B cell (primary cell): ENCODE measurements at places on chromosomes 4 and X. TPM values are rescaled to one million over a fixed set of nuclear protein-coding genes. Genes with fewer than 3 reads are reported as not detected.

DNA sequence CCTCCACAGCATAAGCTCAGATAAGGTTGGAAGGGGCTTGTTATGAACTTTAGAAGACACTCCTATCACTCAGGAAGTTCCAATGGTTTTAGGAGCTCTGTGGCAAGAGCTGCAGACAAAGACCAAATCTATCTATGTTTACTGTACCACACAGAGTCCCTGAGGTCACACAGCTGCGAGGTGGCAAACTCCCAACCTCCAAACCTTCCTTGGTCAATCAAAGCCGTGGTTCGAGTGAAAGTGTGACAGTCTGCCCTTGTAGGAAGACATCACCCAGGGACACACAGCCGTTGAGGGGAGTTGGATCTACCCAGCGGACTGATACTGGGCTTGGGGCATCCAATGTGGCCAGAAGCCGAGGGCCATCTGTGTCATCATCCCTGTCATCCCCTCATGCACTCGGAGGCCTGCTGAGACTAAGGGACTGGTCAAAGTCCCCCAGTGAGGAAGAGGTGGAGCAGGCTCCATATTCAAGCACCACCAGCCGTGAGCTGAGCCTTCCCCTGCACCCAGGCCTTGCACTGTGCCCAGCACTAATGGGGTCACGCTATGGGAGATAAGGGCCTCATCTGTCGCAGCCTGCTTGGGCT lies 26.8 kb downstream of the MAN2B2 start:
- H3K4me1 ChIP-seq = no peaks in the 10 kb centered on the region
- H3K36me3 ChIP-seq = peaks cover 86% of the 10 kb centered on the region
- no peaks in the 10 kb centered on the region for H3K27me3 ChIP-seq
- H3K4me3 ChIP-seq = no peak overlapping the region
- DNase-seq = no peak
- H3K27ac ChIP-seq = no peak overlapping the region

DNA sequence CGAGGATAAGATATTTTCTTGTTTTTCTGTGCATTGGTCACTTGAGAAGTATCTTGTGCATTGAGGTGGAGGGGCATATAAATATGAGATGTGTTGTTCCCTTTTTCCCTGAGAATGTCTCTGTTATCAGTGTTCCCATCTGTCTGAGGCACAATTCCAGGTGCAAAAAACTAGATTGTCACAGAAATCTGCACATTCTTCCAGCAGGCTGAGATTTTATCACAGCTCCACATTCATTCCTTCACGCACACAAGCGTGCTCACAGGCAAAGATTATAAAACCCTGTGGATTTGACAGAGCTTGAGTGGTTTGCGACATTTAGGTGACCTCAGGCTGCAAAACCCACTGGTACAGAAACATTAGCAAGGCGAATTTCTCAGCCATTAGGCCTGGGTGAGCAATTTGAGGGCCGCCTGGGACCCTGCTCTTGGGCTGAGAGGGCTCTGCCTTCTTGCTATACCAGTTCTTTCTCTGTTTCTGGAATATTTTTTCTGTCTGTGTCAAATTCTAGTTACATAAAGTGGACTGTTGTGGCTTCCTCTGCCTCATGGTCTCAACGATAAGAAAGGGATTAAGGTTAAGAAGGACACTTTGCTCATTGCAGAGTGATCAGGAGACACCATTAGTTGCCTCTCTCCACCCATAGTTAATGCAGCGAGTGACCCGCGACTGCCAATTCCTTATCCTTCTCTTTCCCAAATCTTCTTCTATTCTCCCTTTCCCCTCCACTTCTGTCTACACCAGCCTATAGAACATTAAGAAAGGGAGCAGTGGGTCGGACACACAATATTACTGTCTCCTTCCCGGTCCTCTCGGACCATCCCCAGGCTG lies 86.7 kb upstream of the C1QTNF7 start:
- peaks cover 18% of the 10 kb centered on the region for H3K4me1 ChIP-seq
- no peaks in the 10 kb centered on the region for H3K27me3 ChIP-seq
- no peaks in the 10 kb centered on the region for H3K36me3 ChIP-seq
- no peak overlapping the region for H3K4me3 ChIP-seq

DNA sequence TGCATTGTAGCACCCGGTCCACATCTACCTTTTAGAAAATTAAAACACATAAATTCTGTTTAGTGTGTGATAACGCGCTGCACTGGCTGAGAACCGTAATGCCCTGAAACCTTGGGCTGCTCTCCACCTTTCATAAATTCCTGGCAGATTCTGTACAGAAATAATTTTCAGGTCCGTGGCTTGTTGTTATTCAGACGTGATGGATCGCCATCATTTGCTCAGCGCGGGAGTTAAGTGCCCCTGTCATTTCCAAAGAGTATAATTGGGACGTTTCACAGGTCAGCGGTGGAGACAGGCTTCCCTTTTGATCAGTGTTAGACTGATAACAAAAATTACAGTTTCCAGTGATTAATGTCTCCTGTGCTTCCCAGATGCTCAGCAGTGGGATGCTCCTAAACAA lies 16.5 kb downstream of the UVSSA start:
- no peak overlapping the region for H3K27ac ChIP-seq
- no peaks in the 10 kb centered on the region for H3K4me1 ChIP-seq
- H3K4me3 ChIP-seq = no peak overlapping the region
- no peaks in the 10 kb centered on the region for H3K36me3 ChIP-seq
- H3K27me3 ChIP-seq = no peaks in the 10 kb centered on the region
- DNase-seq = no peak

UGT2B7 gene
- not detected in 2 replicates for total RNA-seq

DNA sequence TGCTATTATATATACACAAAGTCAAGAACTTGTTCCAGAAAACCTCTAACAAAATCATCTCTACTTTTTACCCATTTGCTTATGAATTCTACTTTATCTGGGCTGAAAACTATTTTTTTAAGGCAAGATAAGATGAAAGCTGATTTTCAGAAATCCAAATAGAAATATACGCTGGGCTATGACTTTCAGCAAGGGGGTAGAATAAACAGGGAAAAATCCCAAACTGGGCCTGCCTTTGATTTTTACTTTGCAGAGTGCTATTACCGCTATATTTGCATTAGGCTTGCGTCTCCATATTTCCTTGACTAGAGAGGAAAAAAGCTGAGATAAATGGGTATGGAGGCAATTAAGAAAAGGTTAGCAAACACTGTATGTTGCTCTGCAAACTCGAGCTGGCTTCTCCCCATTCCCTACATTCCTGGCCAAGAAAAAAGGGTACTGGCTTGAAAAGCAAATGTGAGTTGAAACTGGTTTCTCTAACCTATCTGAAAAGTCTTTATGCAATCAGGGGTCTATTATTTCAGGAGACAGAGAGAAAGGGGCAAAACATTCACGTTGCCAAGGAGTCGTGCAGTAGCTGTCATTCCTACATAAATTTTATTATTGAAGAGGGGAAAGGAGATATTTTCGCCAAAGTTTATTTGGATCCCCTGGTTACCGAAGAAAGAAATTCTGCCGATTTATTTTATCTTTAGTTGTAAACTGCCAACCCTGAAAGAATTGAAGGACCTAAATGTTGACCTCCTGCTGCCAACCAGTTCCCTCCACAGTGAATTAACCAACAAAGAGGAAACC lies 2.2 kb downstream of the TMEM47 start:
- H3K27ac ChIP-seq = no peak overlapping the region
- DNase-seq = no peak
- H3K4me3 ChIP-seq = no peak overlapping the region
